T-helper 22 cell (primary cell): ENCODE measurements at places on chromosomes 5 and 9.

DNA sequence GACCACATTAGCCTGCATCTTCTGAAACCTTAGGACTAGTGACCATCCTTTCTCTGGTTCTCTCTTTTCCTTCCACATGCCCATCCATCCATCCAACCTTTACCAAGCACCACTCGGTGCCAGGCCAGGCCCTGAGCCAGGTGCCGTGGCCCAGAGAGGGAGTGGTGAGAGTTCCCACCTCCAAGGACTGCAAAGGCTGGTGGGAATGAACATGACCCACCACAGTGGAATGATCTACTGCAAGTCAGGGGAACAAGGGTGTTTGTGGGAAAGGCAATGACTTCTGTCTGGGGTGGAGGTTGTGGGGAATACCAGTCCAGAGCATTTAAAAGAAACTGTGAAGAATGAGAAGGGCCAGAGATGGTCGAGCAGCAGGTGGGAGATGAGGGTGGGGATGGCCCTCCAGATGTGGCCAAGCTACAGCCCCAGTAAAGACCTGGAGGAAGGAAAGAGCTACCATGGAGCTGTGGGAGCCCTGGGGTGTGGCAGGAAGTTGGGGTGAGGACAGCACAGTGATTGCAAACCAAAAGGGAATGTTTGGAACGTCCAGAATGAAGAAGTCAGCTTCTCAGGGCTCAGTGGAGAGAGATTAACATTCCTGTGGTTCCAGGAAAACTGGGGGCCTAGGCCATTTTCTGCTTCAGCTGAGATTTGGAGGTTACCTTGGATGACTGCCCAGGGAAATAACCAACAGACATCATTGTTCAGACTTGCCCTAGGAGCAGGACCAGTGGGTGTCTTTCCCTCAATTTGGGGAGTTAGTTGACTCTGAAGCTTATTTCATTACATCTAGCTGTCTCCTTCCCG lies 30.7 kb upstream of the CORO2A start:
- DNase-seq: no peak

DNA sequence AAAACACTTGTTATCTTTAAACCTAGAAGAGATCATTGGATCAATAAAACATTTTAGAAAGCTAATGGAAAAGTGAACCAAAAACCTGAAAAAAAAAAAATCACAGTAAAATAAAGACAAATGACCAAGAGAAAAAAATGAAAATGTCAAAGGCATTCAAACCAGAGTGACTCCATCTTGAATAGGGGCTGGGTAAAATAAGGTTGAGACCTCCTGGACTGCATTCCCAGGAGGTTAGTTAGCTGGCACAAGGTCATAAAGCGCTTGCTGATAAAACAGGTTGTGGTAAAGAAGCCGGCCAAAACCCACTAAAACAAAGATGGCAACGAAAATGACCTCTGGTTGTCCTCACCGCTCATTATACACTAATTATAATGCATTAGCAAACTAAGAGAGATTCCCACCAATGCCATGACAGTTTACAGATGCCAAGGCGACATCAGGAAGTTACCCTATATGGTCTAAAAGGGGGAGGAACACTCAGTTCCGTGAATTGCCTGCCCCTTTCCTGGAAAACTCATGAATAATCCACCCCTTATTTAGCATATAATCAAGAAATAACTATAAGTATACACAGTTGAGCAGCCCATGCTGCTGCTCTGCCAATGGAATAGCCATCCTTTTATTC lies 116.7 kb upstream of the NEK6 start:
- no peak for DNase-seq

DNA sequence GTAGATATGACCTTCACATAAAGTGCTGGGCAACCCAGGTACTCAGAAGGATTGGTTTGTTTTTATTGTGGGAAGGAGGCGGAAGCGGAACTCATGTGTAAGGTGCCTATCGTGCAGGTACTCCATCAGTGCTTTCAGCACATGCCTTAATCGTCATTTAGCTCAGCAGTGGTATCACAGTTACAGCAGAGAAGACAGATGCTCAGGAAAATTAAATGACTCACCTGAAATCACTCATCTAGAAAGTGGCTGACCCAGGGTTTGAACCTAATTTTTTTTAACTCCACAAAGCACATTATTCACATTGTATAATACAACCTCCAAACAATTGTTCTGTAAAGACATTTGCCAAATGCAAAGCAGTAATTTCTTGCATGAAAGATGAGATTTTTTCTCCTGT lies 2.2 kb downstream of the C5orf46 start:
- no peak for DNase-seq

- DNase-seq: no peak
These were observed 214.2 kb downstream of the TMEM232 start for GRCh38 chr5:110512266-110512665.

GRCh38 chr5:45261125-45261524 lies 435.1 kb downstream of the HCN1 start:
- DNase-seq: no peak

- DNase-seq: no peak
These were observed 15.6 kb downstream of the SPACA9 start for GRCh38 chr9:132894346-132894745.

DNA sequence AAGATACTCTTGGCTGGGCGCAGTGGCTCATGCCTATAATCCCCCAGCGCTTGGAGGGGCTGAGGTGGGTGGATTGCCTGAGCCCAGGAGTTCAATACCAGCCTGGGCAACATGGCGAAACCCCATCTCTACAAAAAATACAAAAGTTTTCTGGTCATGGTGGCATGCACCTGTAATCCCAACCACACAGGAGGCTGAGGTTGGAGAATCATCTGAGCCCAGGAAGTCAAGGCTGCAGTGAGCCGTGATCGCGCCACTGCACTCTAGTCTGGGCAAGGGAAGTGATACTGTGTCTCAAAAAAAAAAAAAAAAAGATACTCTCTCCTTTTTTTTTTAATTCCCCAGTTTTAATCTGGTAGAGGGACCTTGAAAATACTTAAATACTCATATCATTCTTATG lies 15.0 kb downstream of the ANKRD33B start:
- no peak for DNase-seq

DNA sequence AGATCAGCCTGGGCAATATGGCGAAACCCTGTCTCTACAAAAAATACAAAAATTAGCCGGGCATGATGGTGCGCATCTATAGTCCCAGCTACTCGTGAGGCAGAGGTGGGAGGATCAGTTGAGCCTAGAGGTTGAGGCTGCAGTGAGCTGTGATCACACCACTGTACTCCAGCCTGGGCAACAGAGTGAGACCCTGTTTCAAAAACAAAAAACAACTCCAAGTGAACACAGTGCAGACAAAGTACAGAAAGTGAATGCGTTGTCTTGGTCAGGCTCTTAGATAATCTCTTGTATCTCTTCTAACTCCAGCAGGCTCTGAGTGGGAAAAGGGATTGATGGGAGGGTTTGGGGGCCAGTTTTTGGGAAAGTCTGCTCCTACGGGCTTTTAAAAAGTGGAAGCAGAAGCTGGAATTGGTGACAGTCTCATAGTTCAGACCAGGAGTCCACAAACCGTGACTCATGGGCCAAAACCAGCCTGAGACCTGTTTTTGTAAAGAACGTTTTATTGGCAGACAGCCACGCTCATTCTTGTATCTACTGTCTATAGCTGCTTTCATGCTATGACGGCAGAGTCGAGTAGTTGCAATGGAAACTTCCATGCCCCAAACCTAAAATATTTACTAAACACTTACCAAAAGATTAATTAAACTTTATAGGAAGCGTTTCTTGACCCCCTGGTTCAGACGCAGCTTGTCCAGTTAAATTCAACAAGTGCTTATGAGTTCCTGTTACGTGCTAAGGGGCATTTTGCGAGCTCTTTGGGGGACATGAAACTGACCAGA lies 32.9 kb downstream of the NDST1 start:
- no peak for DNase-seq

DNA sequence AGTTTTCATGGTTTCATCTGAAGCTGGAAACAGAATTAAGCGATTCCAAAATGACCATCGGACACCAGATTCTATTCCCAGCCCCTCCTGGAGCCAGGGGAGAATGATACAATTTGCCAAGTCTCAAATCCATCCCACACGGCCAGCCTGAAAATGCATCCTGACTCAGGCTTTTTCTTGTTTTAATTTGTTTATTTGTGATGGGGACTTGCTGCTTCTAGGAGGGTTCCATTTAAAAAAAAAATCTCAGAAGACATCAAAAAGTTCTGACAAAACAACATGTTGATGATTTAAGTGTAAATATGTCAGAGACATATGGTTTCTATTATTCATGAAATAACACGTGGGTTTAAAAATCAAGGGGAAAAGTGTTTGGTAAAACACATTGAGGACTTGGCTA lies 173.2 kb downstream of the GAS1 start:
- no peak for DNase-seq

GRCh38 chr5:59128646-59129290 lies 545.9 kb downstream of the RAB3C start:
- no peak for DNase-seq

GRCh38 chr9:3893519-3893918 lies 367.7 kb upstream of the RFX3 start:
- no peak for DNase-seq

GRCh38 chr9:21685502-21685901 lies 116.9 kb upstream of the MTAP start:
- DNase-seq: no peak

GRCh38 chr9:134705786-134706185 lies 64.2 kb downstream of the COL5A1 start:
- DNase-seq: no peak

DNA sequence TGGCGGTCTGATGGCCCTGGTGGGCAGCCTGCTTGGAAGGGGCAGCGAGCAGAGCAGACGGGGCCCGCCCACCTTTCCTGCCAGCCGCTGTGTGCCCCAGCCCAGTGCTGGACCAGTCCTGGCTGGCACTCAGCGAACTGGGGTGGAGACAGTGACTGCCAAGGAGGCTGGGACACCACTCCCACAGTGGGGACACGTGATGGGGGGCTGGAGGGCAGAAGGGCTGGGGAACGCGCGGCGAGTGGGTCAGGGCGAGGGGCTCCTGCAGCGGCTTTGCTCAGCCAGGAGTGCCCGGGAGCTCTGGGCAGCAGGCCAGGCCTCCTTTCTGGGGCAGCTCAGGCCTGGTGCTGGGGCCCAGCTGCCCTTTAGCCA lies 19.5 kb downstream of the NCS1 start:
- DNase-seq: no peak

- no peak for DNase-seq
These were observed 272.2 kb downstream of the AUH start for GRCh38 chr9:91089405-91090129.

DNA sequence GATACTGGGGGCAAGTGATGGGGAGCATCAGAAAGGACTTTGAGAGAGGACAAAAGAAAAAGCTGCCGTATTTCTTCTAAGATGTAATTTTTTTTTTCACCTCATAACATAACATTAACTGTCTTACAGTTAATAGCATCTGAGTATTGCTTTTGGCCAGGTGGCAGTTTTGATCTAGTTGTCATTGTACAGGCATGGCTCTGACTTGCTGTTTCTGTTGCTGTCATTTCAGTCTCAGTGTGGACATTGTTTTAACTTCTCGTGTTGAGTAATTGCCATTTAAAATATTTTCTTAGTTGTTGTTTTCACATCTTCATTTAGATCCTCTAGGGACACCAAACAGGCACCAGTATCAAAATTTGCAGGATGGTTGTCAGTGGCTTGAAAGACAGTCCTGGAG lies 12.4 kb downstream of the SMAD5 start:
- DNase-seq: no peak

DNA sequence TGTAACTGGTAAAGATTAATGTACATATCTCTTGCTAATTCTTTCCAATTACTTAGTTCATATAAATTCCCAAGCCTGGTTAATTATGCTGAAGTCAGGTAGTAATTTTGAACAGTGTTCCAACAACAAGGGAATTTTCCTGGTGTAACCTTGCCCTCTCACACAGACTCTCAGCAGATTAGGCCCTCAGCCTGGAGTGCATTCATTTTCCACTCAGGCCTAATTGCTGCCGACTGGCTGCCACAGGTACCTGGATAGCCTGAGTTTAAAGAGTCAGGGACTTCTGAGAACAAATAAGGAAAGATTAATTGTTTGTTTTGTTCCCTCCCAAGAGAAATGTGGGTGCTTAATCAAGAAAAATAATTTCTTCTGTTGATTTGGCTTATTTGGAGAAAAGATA lies 71.4 kb downstream of the PPIC start:
- no peak for DNase-seq

DNA sequence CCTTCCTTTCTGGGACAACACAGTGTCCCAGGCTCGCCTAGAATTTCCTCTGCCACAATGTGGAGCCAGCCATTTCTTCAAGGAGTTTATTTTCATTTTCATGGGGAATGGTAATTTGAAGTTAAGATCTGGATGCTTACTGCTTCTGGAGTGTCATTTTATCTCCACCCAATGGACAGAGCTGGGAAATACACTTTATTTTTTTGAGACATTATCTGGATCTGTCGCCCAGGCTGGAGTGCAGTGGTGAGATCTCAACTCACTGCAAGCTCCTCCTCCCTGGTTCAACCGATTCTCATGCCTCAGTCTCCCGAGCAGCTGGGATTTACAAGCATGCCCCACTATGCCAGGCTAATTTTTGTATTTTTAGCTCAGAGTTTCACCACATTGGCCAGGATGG lies 12.7 kb upstream of the THG1L start:
- DNase-seq: no peak

- no peak for DNase-seq
These were observed 125.8 kb downstream of the SCAMP1 start for GRCh38 chr5:78486218-78486617.

GRCh38 chr9:7478646-7479045 lies 320.9 kb downstream of the DMAC1 start:
- DNase-seq: no peak

DNA sequence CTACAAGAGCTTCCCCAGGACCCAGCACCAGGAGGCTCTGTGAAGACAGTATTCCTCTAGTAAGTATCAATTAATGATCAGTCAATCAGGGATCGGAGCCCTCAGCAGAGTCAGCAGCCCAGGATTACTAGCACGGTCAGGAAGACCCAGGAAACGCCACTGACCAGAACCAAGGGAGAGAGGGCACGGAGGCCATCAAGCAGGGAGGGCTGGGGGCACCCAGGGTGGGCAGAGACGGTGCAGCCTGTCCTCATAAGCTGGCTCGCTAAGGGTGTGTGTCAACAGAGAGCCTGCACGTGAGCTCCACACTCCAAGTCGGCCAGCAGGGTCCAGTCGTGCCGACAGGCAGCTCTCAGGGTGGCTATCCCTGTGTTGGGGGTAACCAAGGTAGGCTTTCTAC lies 29.0 kb downstream of the VAV2 start:
- no peak for DNase-seq

DNA sequence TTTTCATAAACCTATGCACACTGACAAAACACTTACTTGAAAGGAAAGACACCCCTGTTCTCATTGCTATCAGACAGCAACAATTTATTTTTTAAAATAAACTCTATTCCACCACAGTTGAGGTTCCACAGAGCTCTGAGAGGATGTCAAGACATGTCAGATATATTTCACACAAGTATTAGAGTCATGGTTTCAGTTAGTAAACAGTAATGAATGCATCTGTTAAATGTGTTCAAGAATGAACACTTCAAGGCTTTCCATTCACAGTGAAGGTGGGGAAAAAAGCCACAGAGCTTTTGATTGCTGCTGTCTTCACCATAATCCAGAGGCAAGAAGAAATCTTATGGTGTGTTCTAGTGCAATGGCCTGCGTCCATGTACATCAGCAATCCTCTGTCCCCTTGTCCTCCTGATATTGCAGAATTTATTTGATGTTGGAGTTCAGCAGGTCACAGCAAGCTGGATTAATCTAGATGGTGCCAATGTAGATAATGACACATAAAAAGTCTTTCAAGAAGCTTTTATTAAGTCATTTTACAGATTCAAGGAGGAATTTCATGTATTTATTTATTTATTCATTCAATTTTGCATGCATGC lies 146.8 kb downstream of the GHR start:
- no peak for DNase-seq
